ENCODE measurements at places on chromosomes 13 and 19.

- no peak for DNase-seq
Observed at GRCh38 chr13:46369506-46370277, 17.4 kb downstream of the RUBCNL start.

GRCh38 chr19:7645656-7646425, 8.9 kb downstream of the STXBP2 start:
- DNase-seq = no peak

DNA sequence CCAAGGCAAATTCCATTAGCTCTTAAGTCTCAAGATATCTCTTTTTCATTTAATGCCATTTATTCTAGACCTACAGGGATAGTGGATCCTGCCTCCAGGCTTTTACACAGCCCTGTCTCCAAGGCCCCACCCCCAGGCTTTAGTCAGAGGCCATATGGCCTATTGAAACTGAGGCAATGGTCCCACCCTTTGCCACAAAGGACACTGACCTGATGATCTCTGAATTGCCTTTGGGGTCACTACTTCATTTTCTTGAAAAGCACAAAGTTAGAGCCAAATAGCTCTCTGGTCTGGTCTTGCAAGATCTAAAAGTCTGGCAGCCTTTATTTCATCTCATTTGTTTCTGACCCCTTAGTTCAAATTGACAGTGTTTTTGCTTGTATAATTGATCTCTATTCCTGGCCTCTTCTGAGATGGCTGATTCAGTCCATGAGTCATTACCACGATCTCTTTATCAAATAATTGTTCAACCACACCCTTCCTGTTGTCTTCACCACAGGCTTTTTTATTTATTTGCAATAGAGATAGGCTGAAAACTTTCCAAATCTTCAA, 209.8 kb downstream of the FGF14 start:
- no peak for DNase-seq

GRCh38 chr13:112902101-112902651, 66.8 kb upstream of the MCF2L start:
- DNase-seq = no peak

GRCh38 chr19:47247308-47247990, 8.9 kb upstream of the CCDC9 start:
- peak; percentile 65 for DNase-seq

DNA sequence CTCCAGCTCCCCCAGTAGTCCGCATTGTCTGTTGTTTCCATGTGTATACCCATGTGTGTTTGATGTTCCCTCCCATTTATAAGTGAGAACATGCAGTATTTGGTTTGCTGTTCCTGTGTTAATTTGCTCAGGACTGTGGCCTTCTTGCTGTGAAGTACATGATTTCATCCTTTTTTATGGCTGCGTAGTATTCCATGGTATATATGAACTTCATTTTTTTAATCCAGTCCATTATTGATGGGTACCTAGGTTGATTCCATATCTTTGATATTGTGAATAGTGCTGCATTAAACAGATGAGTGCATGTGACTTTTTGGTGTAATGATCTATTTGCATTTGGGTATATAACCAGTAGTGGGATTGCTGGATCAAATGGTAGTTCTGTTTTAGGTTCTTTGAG, 175.2 kb downstream of the PDS5B start:
- no peak for DNase-seq

DNA sequence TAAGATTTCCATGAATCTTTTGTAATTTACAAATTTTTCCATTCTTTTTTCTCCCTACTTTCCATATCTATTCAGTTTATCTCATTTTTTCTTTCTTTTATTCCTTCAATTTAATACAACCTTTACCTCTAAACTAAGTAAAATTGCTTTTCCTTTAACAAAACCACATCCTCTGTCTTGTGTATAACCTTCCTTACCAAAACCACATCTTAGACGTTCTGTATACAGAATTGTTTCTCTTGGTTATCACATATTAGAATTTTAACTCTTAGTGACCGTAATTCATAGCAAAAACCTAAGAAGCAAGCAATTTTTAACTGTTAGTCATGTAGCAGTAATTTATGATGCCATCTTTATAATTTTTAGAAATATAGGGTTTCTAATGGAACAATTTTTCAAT, 15.0 kb downstream of the PPP5C start:
- no peak for DNase-seq

GRCh38 chr13:45623516-45624090, 8.1 kb upstream of the ERICH6B start:
- DNase-seq = peak; percentile 53

- peak; percentile 33 for DNase-seq
Observed at GRCh38 chr19:35000647-35001501, 751 bp downstream of the GRAMD1A start.

- no peak for DNase-seq
Observed at GRCh38 chr13:21164631-21165030, 11.7 kb downstream of the SKA3 start.

GRCh38 chr13:98942997-98943396, 34.9 kb downstream of the DOCK9 start:
- DNase-seq = no peak

DNA sequence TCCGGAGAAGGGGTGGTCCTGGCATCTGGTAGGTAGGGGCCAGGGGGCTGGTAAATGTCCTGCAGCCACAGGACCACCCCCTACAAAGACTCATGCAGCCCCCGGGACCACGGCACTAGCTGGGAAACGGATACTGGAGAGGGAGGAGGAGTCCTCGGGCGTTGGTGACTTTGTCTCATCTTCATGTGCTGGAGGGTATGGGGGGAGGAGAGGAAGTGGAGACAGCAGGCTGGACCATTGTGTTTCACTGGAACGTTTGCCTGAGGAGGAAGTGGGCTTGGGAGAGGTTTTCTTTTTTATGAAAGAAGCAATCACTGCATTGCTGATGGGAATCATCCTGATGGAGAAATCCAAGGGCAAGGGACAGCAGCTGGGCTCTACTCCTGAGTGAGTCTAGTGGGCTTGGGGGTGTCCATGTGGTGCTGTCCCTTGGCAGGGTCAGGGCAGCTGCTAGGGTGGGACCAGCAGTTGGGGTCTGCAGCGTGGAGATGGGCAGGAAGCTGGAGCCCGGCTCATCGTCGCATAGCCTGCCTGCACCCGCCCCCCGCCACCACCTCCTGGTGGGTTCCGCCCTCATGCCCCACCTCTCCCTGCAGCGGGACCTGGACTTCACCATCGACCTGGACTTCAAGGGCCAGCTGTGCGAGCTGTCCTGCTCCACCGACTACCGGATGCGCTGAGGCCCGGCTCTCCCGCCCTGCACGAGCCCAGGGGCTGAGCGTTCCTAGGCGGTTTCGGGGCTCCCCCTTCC, 1.7 kb upstream of the ADM5 start:
- DNase-seq = no peak

- peak; percentile 85 for DNase-seq
Observed at GRCh38 chr19:49889687-49890348, 6.9 kb downstream of the IL4I1 start.

DNA sequence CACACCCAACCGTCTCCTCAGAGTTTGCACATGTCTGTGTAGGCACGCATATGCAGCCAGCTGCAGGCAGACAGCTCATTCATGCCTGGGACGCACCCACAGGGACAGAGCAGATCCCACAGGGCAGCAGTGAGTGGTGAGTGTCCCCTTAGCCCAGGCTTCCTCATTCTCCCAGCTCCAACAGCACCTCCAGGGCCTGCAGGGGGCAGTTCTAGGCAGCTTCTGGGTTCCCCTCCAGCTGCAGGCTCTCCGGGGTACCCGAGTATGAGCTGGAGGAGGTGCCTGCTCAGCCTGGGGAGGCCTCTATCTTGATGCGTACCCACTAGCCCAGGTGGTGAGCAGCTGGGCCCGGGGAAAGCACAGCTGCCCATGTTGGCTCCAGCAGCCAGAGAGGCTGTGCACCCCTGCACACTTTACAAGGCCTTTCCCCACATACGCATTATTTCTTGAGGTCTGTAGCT, 1.3 kb upstream of the SHANK1 start:
- DNase-seq = no peak

DNA sequence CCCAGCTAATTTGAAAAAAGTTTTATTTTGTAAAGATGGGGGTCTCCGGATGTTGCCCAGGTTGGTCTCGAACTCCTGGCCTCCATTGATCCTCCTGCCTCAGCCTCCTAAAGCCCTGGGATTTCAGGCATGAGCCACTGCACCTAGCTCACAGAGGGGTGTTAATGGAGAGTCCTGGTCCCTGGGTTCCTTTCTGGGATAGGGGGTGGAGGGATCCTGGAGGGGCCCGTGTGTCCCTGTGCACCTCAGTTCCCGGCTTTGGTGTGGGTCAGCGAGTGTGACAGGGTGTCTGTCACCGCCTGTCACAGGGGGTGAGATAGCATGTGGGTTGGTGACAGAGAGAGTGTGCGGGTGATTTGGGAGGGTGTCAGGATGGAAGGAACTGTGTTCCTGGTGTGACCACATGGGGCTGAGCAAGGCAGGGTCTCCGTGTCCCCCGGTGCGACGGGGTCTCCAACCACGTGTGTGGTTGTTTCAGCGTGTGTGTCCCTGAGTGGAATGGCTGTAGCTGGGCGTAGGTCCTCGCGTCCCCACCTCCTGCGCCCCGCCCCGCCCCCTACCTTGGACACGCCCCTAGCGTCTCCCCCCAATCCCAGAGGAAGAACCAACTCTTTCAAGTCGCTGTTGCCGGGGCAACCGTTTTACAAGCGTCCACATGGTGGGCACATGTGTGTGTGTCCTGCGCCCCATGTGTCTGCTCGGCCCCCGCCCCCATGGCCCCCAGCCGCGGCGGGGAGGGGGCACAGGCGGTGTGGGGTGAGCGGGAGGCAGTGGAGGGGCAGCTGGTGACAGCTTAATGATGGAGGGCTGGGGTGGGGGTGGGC, 2.9 kb upstream of the NRTN start:
- DNase-seq = no peak

DNA sequence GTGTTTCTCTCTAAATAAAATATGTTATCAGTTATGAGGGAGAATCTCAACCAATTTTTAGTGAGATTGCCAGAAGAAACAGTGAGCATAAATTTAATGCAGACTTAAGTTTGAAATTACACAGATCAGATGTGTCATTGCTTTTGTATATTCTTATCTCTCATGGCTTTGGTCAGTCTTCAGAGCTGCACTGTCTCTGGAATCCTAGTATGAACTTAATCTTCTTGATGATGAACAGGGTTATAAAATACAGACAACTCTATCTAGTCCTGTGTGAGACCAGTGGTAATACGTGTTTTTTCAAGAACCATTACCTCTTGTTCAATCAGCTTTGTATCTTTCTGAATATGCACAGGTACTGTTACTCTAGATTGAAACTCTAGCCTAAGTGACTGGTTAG, 528.0 kb downstream of the DACH1 start:
- DNase-seq = no peak

DNA sequence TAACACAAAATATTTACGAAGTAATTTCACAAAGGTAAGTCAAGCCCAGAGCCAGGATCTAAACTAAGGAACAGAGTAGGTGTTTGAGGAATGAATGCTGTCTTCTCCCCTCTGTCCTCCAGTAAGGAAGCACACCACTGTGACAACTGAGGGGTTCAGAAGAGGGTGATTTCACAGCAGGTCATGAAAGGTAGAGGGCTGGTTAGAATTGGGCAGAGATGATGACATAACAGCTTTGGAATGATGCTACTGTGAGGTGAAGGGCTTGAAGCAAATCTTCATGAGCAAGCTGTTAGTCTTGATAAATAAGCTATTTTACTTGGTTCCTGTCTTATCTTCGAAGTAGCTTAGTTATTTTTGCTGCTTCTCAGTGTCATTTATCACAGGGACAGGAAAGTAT, 498.6 kb downstream of the FGF9 start:
- no peak for DNase-seq

DNA sequence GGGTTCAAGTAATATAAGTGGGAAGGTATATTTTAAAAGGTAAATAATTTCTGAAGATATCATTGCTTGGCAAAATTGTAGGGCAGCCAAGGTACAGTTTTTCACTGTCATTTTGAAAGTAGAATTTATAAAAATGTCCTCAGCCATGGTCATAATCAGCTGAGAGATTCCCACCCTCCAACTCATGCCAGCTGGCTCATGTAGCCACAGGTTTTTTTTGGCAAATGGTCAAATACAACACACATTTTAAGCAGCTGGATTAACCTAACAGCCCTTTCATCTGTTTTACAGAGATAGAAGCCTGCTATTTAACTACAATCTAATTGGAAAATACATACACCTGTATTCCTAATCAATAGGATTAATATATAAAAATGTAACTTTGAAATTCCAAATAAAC, 619.2 kb upstream of the SGCG start:
- DNase-seq = no peak

DNA sequence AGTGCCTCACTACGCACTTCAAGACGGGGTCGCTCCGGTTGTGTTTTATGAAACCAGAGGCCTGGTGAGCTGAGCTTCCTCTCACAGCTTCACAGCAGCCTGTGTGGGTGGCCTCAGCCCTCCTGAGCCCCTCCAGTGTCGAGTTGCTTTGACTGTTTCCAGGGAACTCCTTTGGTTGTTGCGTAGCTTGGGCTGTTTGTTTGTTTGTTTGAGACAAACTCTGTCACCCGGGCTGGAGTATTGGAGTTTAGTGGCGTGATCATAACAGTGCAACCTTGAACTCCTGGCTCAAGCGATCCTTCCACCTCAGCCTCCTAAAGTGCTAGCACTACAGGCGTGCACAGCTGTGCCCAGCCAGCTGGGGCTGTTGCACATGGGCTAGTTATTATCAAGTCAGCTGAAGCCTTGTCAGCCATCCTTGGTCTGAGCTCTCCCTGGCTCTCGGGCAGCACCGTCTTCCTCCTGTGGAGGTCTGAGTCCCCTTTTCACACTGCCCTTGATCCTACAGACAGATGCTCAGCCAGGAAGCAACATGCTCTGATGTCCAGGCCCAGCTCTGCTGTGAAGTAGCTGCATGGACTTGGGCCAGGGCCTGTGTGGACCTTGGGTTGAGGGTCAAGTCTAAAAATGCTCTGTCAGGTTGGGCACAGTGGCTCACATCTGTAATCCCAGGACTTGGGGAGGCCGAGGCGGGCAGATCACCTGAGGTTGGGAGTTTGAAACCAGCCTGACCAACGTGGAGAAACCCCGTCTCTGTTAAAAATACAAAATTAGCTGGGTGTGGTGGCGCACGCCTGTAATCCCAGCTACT, 10.2 kb downstream of the DOT1L start:
- DNase-seq = no peak

DNA sequence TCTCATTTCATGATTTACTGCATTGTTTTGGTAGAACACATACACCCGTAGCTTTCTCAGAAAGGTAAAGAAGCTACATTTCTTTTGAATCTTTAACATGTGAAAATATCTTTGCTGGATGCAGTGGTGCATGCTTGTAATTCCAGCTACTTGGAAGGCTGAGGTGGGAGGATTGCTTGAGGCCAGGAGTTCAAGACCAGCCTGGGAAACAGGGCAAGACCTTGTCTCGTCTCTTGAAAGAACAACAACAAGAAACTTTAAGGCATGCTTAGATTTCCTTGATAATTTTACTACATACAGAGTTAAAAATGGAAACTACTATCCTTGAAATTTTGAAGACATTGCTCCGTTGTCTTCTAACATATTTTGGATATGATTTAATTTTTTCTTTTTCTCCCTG, 7.7 kb downstream of the RNF113B start:
- DNase-seq = no peak

GRCh38 chr19:7832781-7833180, 2.8 kb downstream of the EVI5L start:
- no peak for DNase-seq

GRCh38 chr13:88896466-88896865, 1225.3 kb downstream of the SLITRK5 start:
- DNase-seq = no peak

- no peak for DNase-seq
Observed at GRCh38 chr19:39381910-39382611, 8.8 kb downstream of the PAF1 start.

- DNase-seq = no peak
Observed at GRCh38 chr13:42334329-42334706, 62.4 kb downstream of the AKAP11 start.
